CD4-positive, alpha-beta T cell treated with Interleukin-2 at 100 ng/mL for 4 hours (primary cell): ENCODE measurements at places on chromosomes 11 and 22.

- no peak for DNase-seq
Observed at GRCh38 chr11:114209904-114210303, 86.3 kb upstream of the NNMT start.

DNA sequence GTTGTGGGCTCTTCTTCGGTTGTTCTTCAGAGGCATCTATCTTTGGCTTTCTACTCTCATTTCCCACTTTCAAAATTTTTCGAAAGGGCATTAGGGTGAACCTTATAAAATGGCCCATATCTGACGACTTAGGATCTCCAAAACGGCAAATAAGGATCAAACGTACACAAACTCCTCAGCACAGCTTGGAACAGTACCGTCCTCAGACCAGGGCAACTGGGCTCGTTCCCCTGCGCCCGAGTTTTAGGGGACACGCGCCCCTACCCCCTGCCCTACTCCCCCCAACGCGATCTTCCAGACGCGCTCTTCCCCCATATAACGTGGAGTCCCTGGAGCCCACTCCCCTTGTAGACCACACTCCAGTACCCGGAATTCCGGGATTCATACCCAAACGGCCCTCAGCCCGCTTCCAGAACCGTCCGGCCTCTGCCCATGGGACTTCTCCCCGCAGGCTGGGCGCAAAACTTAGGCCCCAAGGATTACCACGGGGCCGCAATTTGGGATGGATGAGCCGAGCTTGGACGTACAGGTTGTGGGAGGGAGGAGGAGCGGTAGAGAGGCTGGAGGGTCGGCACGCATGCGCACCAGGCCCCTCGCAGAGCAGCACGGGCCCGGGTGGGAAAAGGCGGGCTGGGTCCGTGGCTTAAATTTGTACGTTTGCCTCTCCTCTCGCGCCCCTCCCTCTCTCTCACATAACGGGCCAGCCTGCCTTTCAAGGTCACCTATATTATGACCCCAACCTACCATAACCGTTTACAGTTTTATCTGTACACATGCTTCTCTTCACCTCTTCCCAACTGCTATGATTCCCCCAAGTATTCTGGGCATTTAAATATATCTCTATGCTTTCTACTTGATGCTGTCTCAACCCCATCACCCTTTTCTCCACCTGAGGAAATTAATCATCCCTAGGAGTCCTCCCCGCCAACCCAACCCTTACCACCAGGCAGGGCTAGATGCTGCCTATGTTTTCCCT is 3.4 kb downstream of the CCDC89 start:
- DNase-seq = peak; percentile 57

DNA sequence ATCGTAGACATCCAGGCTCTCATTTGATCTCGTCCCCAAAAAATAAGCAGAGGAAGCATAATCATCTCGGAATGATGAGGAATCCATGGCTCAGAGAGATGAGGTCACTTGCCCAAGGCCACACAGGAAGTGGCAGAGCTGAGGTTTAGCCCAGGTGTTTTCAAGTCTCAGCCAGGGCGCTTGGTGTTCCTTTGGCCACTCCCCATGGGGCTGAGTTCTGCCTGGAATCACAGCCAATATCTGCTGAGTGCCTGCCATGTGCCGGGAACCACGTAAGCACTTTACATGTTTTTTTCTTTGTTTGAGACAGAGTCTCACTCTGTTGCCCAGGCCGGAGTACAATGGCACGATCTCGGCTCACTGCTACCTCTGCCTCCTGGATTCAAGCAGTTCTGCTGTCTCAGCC is 29.5 kb upstream of the MYH9 start:
- DNase-seq = no peak

DNA sequence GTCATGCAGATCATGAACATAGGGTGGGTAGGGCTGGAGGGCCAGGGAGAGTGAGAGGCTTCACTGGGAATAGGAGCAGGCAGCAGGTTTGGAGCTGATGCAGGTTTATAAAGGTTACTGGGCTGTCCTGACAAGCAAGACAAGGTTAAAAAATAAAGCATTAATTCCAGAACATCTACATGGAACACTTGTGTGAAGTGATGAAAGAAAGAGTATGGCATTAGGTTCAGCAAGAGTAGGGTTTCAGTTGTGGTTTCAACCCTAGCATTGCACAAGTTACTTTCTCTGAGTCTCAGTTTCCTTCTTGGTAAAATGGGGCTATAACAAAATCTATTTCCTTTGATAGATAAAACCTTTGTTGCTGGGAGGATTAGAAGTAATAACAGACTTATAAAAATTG is 114.6 kb upstream of the SESN3 start:
- no peak for DNase-seq

- no peak for DNase-seq
Observed at GRCh38 chr11:33259869-33260268, 2.7 kb downstream of the HIPK3 start.

DNA sequence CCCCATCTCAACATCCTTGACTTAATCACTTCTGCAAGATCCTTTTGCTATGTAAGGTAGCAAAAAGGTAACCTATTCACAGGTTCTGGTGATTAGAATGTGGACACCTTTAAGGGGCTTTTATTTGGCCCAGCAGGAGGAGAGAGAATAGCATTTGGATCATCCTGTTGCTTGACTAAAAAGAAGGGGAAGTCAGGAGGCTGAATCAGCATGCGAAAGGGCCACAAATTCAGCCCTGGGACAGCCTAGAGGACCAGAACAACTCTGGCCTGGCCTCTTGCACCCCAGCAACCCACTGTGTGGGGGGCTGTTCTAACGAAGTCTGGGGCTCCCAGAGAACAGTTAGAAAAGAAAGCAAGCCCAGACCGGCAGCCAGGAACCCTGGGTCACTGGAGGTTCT is 3.2 kb upstream of the HMOX1 start:
- DNase-seq = no peak

DNA sequence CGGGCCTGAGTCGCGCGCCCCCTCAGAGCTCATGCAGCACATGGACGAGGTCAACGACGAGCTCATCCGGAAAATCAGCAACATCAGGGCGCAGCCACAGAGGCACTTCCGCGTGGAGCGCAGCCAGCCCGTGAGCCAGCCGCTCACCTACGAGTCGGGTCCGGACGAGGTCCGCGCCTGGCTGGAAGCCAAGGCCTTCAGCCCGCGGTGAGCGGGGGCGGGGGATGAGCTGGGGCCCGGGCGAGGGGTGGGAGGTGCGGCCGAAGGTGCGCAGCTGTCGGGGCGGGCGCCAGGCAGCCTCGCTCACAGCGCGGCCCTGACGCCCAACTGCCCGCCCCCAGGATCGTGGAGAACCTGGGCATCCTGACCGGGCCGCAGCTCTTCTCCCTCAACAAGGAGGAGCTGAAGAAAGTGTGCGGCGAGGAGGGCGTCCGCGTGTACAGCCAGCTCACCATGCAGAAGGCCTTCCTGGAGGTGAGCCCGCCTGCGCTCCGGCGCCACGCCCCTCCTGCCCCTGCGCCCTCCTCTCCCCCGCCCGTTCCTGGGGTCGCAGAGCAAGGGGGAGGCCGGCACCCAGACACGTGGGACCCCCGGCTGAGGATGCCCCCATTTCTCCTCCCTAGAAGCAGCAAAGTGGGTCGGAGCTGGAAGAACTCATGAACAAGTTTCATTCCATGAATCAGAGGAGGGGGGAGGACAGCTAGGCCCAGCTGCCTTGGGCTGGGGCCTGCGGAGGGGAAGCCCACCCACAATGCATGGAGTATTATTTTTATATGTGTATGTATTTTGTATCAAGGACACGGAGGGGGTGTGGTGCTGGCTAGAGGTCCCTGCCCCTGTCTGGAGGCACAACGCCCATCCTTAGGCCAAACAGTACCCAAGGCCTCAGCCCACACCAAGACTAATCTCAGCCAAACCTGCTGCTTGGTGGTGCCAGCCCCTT is 20.5 kb downstream of the EPS8L2 start:
- peak; percentile 48 for DNase-seq

GRCh38 chr22:40120848-40121247 is 56.9 kb upstream of the TNRC6B start:
- DNase-seq = no peak

DNA sequence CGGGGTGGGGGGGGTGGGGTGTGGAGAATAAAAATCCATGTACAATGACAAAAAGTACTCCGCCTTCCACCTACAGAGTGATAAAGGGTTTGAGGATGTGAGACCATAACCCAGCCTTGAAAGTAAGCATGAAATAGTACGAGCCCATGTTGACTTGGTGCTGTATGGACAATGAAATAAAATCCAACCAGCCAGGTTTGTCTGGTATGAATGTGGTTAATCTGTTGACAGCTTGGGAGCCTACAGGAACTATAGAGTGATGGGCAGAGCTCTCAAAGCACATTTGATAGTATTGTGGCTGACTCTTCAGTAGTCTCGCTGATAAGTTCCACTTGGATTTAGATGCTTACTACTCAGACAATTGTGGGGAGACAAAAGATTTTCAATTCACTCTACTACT is 48.8 kb upstream of the CD44 start:
- no peak for DNase-seq

GRCh38 chr22:36771356-36772063 is 4.4 kb downstream of the IFT27 start:
- DNase-seq = no peak

DNA sequence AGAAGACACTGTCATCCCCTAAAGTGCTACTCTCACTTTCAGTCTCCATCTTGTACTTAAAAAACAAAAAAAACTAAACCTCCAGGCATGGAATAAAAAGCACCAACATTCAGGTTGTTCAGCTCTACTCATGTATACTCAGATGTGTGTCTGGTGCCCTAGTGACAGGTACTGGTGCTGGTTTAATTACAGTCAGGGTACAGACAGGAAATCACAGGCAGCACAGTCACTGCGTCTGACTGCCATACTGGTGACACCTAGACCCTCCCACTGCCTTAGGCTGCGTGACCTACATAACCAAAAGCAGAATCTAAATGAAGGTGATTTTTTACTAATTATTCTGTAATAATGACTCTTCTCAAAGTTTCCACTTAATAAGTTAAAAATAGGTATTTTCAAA is at the start of gene ARHGAP32:
Gene ARHGAP32 (minus strand): TSS at position 176 of the 400 bp plus-strand sequence. CDS start 127 bp downstream, at position 49.
- DNase-seq = no peak

DNA sequence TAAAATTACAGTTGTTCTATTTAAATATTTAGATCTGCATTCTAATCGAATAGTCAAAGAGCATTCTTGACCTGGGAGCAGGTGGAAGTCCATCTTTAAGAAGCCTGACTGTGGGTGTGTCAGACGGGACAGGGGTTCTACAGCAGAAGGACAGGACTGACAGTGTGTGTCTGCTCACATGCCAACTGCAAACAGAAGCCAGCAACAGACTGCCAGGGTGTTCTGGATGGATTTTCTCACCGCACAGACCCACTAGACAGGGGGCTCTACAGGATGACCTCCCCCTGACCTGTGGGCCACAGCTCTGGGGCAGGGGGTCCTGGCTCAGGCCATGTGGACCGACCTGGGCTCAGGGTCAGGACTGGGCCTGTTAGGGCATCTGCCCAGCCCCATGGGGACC is 22.8 kb upstream of the NAP1L4 start:
- no peak for DNase-seq

DNA sequence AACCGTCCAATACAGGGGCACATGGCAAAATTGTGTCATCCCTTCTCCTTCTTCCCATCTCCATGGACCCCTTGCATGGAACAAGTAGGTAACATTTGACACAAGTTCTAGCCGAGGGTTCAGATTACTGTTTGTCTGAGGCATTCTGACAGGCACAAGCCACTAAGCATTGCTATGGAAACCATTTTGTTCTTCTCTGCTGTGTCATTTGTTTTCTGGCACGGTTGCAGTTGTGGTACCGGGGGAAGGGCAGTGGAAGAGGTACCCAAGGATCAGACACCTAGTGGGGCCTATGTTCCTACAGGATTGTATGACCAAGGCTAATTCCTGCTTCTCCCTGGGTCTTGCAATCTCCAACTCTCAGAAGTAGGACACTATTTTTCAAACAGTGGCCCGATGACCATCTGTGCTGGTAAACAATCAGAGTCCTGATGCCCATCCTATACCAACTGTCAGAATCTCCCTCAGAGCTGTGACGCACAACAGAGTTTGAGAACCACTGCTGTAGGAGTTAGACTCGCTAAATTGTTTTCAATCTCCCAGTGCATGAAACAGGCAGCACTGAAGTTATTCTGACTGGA is 69.3 kb downstream of the KCNC1 start:
- DNase-seq = no peak

- DNase-seq = no peak
Observed at GRCh38 chr11:112511271-112511670, 250.6 kb upstream of the PLET1 start.

GRCh38 chr11:27228232-27228905 is 134.6 kb downstream of the CCDC34 start:
- DNase-seq = no peak

DNA sequence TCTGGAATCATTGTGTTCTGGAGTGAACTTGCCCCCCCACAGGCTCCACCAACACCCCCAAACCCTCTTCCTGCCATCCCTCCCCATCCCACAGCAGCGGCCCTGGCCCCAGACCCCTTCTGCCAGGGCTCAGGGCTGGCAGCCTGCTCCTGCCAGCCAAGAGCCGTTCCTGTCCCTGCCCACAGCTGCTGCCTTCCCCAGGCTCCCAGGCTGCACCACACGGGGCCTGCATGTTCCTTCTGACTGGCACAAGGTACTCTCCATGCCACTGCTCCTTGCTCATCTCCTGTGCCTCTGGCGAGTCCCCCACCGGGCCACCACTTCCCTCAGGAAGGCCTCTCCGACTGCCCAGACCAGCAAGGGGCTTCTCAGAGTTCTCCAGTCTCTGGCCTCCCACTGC is 4.9 kb downstream of the GP1BB start:
- no peak for DNase-seq

- DNase-seq = no peak
Observed at GRCh38 chr11:34303028-34303570, 54.7 kb downstream of the ABTB2 start.

- no peak for DNase-seq
Observed at GRCh38 chr11:66042227-66042995, 6.5 kb downstream of the GAL3ST3 start.

GRCh38 chr11:104944076-104944475 is 24.3 kb downstream of the CASP4 start:
- no peak for DNase-seq

DNA sequence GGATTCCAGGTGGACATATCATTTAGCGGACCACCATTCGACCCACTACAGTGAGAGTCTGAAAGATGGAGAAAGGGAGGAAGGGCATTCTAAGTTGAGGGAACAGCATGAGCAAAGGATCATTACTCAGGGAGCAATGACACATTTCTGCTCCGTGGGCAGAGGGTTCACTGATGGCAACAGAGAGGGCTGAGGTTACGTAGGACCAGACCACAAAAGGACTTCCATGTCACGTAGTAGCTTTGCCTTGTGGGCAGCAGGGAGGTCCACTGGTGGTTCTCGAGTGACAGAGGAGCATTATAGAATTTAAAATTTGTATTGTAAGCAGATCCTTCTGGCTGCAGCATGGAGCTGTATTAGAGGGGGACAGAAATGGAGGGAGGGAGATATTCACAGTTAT is 109.7 kb upstream of the NAV2 start:
- DNase-seq = no peak
